Bone marrow (tissue), 2 donors: ENCODE measurements at places on chromosomes 1 and 21.

DNA sequence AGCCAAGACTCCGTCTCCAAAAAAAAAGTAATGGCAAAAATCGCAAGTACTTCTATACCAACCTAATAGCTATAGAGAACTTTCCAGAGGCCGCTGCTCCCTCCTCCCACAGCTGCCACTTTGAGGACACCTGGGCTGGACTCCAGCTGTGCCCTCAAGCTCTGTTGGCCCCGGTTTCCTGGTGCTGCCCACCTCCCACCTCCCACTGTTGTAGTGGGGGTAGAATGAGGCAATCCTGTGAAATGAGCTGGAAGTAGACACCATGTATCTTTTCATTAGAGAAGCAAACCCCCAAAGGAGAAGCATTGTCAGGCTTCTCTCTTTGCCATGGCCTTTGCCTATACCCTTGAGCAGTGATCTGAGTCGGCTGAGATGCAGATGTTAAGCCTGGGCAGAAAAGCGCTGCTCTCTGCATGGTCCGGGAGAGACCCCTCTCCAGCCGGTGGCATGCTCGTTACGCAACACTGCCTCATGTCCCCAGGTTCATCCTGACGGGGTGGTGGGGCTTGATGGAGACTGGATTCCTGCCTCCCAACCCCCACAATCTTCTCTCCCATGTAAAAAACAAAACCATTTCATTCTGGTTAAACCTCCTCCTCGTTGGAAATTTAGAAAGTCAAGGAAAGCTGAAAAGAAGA is 39.7 kb downstream of the SIM2 start:
- DNase-seq = no peak

- no peak for DNase-seq
These were observed 86.0 kb downstream of the LRRC53 start for GRCh38 chr1:74426208-74426937.

GRCh38 chr1:178497903-178498478 is 1.2 kb upstream of the CLEC20A start:
- no peak for DNase-seq

- no peak for DNase-seq
These were observed 39.9 kb downstream of the STUM start for GRCh38 chr1:226588484-226588883.

- no peak for DNase-seq
These were observed 21.2 kb downstream of the CRNN start for GRCh38 chr1:152392909-152393308.

DNA sequence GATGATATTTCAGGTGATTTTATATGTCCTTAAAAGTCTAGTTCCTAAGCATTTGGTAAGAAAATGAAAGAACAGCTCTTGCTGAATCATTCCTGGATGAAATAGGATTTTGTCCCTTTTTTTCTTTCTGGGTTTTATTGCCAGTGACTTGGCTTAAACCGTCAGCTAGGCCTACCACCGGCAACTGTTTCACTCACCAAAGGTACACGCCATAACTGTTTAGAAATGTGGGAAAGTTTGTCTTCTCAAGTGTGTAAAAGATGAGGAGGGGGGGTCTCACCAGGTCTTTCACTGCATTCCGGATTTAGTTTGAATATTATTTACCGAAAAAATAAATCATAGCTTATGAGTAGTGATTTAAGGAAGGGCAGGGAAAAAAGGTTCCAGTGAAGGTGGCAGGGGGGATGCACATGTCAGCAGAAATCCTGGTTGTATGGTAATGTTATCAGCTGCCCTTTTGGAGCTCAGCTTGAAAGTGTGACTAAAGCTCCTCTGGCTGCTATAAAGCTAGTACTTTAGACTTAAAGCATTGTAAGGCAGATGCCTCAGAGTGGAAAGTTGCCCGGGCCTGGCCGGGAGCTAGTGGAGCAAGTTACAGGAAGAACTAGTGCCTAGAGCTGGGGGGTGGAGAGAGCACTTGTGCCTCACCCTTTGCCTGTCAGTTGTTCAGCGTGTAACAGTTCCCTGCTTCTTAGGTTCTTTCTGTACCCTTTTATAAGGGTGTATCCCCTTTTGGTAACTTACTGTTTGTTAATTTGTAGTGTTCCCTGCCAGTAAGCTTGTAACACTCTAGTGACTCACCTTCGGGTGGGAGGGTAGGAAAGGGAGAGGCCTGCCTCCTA is 3.1 kb downstream of the ATP1A1 start:
- DNase-seq = no peak

DNA sequence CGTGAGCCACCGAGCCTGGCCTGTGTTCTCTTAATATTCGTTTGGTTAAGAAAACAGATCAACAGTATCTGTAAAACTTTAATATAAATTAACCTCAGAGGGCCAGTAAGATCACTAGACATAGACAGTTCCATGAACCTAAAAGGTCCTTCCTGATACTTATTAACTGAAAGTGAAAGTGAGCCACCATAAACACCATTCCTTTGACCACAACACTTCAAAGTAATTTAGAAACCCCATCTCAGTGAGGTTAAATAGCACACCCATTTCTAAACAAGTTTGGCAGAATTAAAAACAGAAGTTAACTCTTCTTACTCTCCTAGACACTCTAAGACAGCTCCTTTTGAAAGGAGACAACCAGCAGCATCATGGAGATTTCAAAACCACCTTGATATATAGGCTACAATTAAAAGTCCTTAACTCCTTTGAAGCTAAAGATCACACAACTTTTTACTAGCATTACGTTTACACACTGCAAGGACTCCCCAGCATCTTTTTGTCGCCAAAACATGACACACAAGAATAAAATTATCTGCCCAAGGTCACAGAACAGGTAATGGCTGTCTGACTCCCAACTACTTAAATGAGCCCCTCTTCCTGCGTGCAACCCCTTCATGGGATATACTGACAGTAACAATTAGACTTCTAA is 2.2 kb downstream of the RNF19B start:
- no peak for DNase-seq

DNA sequence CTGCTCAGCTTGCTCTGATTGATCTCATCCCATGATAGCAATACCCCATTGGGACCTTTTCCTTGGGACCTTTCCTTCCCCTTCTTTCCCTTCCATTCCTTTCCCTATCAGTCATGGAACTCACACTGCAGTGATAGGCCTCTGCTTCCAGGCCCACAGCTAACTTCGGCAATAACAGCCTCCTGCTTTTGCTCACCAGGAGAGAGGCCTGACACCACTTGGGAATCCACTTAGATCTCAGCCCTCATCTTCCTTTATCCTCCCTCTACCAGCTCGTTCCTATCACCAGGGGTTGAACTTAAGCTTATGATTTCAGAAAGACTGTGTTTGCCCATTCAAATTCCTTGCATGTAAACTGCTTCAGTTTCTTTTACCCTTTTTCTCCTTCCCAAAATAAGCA is 11.0 kb upstream of the TIPRL start:
- no peak for DNase-seq

DNA sequence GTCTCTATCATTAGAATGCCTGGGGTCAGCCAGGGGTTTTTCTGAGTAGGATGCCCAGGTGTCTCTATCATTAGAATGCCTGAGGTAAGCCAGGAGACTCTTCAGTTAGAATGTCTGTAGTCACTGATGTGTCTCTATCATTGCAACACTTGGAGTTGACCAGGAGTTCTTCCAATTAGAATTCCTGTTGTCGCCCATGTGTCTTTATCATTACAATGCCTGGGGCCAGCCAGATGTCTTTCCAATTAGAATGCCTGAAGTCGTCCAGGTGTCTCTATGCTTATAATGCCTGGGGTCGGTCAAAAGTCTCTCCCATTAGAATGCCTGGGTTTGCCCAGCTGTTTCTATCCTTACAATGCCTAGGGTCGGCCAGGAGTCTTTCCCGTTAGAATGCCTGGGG is 55.8 kb downstream of the RNF187 start:
- no peak for DNase-seq

GRCh38 chr1:219427403-219427802 is 185.5 kb downstream of the ZC3H11B start:
- DNase-seq = no peak

- no peak for DNase-seq
These were observed 88.1 kb downstream of the UCK2 start for GRCh38 chr1:165915480-165915879.

GRCh38 chr1:1599030-1599934 is 653 bp downstream of the FNDC10 start:
- no peak for DNase-seq

GRCh38 chr1:203559523-203559922 is 65.6 kb downstream of the OPTC start:
- DNase-seq = no peak

- no peak for DNase-seq
These were observed 230.9 kb upstream of the IRF2BP2 start for GRCh38 chr1:234840843-234841242.

GRCh38 chr1:162943622-162944021 is 82.6 kb upstream of the CCDC190 start:
- DNase-seq = no peak

- no peak for DNase-seq
These were observed 8.1 kb upstream of the TACSTD2 start for GRCh38 chr1:58585166-58585565.

DNA sequence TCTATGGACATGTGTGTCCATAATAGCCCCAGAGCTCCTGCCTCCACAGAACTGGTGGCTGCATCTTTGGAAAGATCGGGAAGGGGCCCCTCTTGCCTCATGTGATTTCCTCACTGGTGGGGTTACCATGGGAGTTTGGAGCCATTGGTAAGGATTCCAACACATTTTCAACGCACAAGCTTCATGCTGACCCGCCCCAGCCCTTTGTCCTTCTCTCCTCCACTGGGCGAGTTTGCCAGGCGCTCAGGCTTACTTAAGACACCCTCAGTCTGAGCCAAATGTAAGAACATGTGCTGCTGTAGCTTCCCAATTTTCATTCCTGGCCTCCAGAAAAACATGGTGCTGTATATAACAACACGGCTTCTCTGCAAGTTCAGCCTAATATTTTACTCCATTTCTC is 72.4 kb downstream of the ATP5PO start:
- DNase-seq = no peak

DNA sequence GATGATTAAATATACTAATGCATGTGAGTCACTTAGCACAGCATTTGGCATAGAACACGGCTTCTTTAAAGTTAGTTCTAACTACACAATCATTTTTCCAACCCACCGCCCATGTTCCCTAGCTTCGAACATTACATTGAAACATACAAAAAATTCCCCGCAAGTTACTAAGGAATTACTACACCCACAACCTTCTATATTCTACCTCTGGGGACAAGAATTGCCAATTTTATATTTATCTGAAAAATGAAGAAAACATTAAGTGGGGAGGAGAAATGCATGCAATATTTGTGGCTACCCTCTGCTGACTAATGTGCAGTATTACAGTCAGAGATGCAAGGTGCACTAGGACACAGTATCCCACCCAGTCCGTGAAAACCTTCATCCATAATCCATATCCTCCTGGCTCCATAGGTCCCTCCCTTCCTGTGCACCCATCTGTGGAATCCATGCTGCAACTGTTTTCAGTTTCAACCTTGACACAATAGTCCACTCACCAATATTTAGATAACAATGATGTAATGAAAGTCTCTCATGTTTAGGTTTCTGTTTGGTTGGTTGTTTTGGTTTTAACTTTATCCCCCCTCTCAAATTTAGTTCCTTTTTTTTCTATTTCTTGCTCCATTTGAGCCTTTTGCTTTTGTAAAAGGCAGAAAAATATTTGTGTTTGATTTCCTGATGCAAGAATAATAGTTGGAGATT is 31.6 kb downstream of the RGS5 start:
- DNase-seq = no peak

DNA sequence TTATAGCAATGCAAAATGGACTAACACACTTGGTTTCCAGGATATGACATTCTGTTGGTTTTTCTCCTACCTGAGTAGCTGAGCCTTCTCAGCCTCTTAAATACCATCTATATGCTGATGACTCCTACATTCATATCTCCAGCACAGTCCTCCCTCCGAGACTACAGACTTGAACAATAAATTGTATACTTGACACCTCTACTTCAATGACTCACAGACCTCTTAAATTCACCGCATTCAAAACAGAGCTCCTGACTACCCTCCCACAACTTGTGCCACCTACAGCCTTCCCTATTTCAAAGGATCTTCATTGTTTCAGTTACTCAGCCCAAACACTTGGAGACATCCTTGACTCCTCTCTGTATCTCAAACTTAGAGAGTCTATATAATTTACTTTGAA is 66.8 kb upstream of the ASB17 start:
- DNase-seq = no peak

GRCh38 chr21:44275041-44275440 is 10.6 kb upstream of the AIRE start:
- DNase-seq = no peak

DNA sequence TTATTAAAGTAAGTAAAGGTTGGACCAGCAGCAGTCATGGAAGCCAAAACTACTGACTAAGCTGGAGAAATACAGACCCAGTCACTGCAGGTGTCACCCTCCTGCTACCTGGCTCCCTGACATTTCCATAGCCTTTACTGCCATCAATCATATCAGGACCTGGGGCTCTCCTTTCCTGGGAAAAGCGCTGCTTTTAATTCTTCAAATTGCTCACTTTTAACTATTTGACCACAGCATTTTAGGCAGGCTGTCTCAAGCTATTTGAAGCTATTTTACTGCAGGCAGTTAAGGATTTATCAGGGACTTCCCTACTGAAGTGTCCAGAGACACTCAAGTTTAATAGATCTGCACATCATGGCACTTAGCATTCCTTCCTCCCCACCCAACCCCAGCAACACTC is 4.1 kb downstream of the IVL start:
- no peak for DNase-seq

DNA sequence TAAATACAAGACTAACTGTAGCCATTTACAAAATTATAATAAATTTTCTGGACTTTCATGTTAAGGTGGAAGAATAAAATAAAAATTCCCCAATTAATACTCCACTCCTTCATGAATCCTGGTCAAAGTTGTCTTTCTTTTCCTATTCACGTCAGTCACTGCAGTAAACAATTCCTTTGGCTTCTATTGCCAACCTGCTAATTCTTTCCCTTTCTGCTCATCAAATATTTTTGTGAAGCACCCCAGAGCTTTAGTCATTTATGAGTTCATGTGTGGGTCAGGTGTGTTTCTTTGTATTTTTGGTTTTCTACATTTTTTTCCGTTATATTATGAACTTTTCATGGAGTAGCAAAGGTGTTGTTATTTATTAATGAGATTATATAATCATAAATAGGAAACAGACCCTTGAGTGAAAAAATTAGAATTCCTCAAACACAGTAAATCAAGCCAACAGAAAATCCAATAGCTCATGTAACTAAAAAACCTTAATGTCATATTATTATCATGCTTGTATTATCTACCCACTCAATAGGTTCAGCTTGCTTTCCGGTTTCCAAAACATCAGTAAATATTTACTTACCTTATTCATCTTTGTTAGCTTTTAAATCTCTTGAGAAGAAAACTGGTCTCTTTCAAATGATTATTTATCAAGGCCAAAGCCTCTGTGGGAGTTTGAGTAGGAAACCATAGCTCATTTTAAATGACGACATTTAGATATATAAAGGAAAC is 29.6 kb upstream of the PLA2G4A start:
- DNase-seq = no peak

GRCh38 chr1:54546651-54547401 is 1.2 kb upstream of the ACOT11 start:
- peak; percentile 74 for DNase-seq
